ENCODE measurements at places on chromosomes 2 and 18.

DNA sequence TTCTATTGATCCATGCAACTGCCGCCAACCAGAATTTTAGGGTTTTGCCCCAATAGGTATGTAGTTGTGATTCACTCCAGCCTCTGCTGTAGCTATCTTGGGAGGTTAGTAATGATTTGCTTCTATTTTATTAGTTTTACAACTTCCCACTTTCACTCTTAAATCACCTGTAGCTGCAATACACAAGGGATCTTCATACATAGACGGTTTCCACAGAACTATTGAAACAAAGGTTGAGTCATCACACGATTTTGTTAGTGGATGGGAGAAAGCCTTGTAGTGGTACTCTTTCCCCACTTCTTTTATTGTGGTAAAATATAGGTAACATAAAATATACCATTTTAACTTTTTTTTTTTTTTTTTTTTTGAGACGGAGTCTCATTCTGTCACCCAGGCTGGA lies 104.2 kb upstream of the SPRED2 start:
- DNase-seq, result no peak

DNA sequence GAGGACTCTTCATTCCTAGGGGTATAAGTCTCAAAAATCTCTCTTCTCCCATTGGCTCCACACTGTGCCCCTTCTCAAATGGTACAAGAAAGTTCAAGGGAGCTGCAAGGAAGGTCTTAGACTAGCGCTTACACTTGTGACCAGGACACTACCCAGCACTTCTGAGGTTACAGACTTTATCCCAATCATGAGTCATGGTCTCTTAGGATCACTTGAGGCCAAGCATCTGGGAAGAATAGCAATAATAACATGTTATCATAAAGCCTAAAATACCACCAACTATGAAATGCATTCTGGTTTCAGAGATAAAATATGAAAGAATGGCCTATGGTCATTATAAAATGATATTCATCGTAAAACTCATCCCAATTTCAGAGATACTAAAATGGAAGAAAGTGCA lies 309.9 kb upstream of the PKDCC start:
- peak; percentile 75 for DNase-seq

DNA sequence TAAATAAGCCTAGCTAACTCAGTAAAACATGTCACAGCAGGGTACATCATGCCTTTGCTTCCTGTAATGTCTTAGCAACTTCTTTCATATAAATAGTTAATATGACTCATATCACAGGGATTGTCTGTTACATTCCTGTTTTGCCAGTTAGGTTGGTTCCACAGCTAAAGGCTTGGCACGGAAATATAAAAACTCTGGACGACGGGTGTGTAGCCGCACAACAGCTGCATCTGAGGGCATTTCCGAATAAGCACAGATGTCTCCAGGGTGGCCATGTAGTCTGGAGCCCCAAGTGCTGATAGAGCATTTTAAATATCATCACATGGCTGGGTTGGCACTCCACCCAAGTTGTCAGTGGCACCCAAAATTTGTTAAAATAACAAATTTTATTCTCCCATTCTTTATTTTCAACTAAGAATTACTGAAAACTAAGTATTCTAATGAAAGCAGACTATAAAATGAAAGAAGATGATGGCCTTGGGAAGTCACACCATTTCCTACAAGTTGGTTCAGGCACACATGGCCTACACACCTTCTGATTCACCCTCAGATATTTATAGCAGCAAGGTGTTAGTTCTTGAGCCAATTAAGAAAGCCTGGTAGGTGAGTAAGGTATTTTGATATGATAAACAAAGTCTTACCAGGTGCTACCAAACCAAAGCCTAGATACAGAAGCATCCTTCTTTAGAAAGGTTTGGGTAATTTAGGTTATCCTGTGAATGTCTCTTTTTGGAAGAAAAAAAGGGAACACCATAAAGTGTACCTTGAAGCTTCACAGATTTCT lies 61.8 kb upstream of the STK17B start:
- DNase-seq, result peak; percentile 73

GRCh38 chr2:47089083-47089464 lies 66.0 kb downstream of the STPG4 start:
- peak; percentile 53 for DNase-seq

- no peak for DNase-seq
Observed at GRCh38 chr18:78768656-78769501, 210.7 kb upstream of the SALL3 start.

GRCh38 chr2:74858281-74858680 lies 24.4 kb downstream of the HK2 start:
- DNase-seq, result no peak

- peak; percentile 52 for DNase-seq
Observed at GRCh38 chr18:49340446-49340845, 120.0 kb downstream of the DYM start.

GRCh38 chr18:44536046-44536445 lies 144.6 kb upstream of the SETBP1 start:
- DNase-seq, result peak; percentile 89

- no peak for DNase-seq
Observed at GRCh38 chr2:163737563-163737962, 1.8 kb upstream of the FIGN start.

DNA sequence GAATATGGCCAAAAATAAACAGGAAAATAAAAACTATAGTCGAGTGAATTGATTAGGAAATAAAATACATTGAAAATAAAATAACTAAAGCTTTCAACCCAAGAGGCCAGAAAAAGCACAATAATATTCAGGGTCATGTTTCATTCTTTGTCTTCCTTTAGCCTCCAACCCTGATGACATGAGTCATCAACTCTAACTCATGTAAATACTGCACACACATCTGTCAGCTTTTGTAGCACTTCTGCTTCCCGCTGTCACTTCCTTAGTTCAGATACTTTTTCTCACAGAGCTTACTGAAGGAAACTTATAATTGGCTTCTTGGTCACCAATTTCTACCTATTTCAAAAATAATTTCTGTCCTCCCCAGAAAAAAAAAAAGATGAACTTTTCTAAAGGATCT lies 112.8 kb downstream of the UPP2 start:
- DNase-seq, result no peak

GRCh38 chr2:171999161-171999560 lies 592 bp upstream of the METAP1D start:
- no peak for DNase-seq

DNA sequence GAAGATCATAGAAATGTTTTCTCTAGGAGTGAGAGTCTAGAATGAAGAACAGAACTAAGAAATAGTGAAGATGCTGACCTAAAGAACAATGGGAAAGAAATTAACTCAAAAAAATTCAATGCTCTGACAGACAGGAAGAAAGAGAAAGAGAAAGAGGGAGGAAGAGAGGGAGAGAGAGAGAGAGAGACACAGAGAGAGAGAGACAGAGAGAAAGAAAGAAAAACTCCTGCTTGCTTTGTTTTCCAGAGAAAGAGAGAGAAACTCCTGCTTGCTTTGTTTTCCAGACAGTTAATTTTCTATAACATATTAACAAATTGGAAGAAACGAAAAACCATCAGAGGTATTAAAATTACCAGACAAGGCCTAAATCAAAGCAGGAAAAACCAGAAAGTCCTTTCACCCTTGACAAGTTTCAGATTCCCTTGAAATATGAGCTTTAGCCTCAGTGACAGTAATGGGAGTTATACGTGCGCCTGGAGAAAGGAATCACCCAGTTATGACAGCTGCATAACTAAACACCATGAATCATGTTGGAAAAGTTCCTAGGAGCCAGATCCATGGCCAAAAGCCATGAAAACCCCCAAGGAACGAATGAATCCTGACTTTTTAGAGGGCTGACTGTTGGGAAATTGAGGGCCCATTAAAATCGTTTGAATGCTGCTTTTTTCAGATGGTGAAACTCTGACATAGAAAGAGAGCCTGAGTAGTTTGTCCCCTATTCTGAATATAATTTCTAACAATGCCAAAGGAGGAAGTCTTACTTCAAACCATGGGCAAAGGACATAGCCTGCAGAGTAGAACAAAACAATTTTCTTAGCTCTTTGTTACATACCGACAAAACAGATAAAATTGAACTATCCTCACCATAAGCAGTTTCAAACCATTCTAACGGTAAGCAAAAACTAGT lies 228.6 kb upstream of the CHST9 start:
- peak; percentile 75 for DNase-seq

DNA sequence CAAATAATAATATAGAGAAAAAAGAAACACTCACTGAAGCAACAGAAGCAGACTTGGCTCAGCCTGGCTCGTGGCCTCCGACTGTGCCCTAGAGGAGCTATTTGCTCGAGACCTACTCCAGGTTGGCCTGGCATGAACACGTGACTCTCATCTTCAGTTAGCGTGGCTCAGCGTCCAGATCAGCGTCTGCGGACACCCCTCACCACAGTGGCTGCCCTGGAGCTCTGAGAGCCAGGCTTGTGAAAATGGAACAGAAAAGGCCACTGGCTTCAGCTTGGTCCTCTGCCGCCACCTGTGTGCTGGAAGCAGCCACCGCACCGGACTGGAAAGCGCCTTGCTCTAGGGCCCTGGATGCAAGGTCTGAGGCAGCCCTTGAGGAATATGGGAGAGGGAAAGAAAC lies 1184.0 kb upstream of the GYPC start:
- peak; percentile 10 for DNase-seq

DNA sequence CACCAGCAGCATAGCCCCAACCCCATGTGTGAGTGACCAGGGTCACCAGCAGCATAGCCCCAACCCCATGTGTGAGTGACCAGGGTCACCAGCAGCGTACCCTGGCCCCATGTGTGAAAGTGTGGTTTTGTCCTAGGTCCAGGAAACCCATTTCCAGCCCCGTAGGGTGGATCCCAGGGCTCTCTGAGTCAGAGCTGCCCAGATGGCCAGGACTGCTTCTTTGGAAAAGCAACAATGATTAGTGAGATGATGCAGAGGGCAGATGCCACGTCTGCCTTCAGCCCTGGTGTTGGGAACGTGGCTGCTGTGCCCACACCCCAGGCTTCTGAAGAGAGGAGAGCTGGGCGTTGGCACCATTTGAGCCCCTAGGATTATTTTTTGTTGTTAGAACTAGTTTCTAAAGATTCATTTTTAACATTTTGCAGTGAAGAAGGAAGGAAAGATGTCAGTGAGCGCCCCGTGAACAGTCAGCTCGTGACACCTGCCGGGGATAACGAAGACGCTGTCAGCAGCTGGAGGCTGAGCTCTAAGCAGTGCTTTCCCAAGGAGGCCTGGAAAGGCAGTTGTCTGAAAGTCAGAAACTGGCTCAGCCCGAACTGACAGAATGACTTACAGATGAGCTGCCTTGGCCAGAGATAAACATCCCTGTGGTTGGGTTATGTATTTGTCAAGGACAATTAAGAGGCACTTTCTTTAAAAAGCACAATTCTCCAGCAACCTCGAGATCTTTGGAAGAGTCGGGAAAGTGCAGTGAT lies 32.1 kb upstream of the KCNG2 start:
- peak; percentile 25 for DNase-seq

DNA sequence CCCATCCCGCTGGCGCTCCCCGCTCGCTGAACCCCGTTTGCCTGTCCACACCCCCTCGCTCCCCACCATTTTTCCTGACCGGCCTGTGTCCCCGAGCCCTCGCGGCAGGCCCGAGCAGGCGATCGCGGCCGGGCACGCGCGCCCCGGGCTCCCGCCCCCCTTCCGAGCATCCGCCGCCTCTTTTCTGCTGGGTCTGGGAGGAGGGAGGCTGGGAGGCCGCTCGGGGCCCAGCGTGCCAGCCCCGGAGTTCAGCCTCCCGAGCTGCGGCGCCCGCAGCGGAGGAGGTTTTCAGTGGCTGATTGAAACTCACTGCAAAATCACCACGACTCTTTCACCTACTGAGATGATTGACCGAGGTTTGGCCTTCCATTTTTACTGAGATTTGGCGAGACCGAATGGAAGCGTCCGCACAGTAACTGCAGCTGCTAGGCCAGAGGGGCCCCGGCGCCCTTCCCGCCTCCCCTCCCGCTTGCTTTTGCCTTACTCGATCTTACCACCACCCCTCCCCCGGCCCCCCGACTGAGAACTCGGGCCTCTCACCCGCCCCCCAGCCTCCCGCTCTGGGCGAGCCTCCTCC lies 4.8 kb downstream of the SOX11 start:
- no peak for DNase-seq

DNA sequence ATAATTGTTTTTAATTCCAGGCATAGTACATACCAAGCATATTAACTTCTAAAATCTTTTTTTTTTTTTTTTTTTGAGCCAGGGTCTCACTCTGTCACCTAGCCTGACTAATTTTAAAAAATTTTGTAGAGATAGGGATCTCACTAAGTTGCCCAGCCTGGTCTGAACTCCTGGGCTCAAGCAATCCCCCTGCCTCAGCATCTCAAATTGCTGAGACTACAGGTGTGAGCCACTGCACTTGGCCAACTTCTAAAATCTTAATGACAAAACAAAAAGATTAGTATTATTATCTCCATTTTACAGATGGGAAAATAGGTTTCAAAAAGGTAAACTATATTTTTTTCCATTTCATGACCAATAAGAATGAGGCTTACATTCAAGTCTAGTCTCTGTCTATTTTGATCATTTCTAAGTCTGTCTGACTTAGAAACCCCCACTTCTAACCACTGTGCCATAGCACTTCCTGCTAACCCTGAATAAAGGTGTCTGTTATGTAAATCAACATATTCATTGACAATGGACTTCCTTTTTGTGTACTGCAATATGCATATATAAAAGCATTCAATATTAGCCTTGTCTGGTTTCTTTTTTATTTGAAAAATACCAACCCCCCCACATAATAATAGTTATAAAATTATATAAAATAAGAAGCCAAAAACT lies 28.7 kb upstream of the ZEB2 start:
- DNase-seq, result no peak

DNA sequence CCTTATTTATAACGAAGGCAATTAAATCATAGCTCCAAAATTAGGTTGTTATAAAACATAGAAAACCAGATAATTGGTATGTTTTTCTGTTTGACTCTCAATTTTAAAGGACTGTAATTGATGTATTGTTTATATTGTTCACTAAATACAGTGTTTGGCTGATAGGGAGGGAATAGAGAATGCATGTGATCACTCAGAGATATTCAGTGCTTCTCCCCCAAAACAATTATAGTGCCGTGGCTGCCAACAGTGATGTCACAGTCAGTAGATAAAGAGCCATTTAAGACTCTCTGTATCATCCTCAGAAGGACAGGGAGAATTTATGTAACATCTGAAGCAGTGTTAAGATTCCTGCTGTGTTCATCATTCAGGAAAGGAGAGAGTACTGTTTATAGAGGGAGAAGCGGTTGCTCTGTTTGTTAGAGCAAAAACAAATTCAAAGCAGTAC lies 69.6 kb downstream of the PHLPP1 start:
- DNase-seq, result peak; percentile 53

DNA sequence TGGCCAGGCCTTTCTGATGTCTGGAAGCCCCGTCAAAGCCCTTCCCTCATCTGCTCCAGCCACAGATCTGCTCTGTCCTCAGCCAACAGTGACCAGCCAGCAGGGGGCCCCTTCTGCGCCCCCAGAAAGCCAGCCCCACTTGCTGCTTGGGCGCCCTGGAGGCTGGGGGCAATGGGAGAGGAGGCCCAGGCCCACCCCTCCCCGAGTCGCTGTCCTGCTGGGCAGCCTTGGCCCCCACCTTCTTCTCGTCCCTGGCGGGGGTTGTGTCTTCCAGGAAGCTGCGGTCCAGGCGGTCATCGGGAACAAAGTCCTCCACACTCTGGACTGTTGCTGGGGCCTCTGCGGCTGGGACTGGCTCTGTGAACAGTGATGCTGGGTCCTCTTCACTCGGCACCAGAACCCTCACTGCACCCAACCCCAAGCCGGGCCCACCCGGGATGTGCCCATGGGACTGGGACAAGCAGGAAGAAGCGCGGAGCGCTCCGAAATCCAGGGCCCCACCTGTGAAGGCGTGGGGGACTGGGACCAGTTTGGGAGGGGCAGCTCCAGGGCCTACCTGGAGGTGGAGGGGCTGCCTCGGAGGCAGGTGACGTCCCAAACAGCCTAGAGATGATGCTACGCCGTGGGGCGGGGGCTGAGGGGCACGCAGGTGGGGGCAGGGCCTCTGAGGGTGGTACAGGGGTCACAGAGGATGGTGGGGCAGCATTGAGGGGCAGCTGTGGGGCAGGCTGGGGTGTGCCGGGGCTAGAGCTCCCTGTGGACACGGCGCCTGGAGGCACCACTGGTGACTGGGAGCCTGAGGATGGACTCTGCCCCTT lies 257.6 kb downstream of the ANKRD30B start:
- no peak for DNase-seq

All from fibroblast of the aortic adventitia (primary cell).